Stomach (tissue), 19 donors: ENCODE measurements at places on chromosomes 11 and 22. TPM values are rescaled to one million over a fixed set of nuclear protein-coding genes. Genes with fewer than 3 reads are reported as not detected.

DNA sequence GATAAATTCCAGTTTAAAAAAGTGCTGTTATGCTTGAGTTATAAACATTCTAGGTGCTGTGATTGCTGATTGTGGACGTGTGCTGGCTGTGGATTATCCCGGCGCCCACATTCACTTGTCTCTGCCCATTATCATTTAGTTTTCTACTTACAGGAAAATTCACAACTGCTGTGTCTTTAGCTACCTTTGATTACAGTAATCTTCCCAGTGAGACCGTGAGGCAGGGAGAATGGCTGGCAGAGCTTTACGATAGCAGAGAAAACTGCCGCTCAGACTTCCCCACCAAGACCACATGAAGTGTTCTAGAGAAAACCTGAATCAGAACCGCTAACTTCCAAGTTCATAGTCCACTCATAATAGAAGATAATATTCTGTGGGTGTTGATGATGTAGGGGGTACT is 34.6 kb upstream of the NELL1 start:
- no peak for DNase-seq

The C11orf42 gene
- not detected for total RNA-seq

- DNase-seq, result peak; percentile 78
These were observed 1000.3 kb downstream of the BRD1 start for GRCh38 chr22:48827268-48827846.

DNA sequence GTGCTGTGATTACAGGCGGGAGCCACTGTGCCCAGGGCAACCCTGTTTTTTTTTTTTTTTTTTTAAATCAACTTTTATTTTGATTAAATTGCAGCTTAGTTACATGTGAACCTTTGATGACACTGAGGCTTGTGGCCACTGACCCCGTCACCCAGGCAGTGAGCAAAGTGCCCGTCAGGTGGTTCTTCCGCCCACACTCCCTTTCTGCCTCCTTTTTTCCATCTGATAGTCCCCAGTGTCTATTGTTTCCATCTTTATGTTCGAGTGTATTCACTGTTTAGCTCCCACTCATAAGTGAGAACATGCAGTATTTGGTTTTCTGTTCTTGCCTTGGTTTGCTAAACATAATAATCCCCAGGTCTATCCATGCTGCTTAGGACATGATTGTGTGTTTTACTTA is 110.9 kb upstream of the GRK3 start:
- DNase-seq, result no peak

GRCh38 chr11:68028802-68029545 is 1.5 kb upstream of the NDUFS8 start:
- no peak for DNase-seq

GRCh38 chr11:92717240-92717639 is 252.2 kb upstream of the MTNR1B start:
- no peak for DNase-seq

The HEPHL1 gene
- not detected for total RNA-seq

DNA sequence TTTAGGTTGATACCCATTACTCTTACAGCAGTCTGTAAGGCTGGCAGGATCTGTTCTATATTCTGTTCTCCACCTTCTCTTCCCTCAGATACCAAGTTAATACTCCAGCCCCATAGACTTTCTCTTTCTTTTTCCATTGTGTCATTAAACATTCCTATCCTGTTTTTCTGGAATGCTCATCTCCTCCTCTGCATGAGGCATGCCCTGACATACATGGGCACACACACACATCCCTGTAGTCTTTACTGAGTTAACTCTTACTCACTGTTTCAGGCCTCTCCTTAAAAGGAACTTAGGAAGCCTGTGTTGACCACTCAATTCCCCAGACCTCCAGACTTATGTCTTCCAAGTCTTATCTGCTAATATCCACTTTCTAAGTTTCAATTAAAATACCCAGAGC is 476.8 kb downstream of the METTL15 start:
- no peak for DNase-seq

The PPFIBP2 gene
- total RNA-seq, result 64.3 TPM

- DNase-seq, result no peak
These were observed 5.3 kb upstream of the TBC1D22A start for GRCh38 chr22:46757104-46757503.

GRCh38 chr11:44812971-44813370 is 86.2 kb downstream of the TSPAN18 start:
- no peak for DNase-seq

- DNase-seq, result peak; percentile 94
These were observed 14.9 kb downstream of the SCYL1 start for GRCh38 chr11:65539744-65540289.

- no peak for DNase-seq
These were observed 329.5 kb downstream of the MIAT start for GRCh38 chr22:26986884-26987283.

DNA sequence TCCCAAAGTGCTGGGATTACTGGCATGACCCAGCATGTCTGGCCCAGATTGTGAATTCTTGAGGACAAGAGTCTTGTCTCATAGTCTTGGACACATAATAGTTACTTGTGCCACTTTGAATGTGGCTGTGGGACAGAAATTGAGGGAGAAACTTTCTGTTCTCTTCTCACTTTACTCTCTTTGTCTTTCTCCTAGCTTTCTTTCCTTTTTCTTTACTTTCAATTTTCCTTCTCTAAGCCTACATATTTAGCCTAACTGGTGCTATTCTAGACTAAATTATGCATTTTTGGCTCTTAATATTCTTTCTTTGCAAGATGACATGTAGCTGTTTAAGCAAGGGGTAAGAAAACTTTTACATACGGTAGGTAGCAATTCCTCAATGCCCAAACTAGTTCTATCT is 33.2 kb downstream of the HORMAD2 start:
- no peak for DNase-seq

The B4GALNT4 gene
- total RNA-seq, result 0.45 TPM

GRCh38 chr11:128896356-128896755 is 5.2 kb downstream of the KCNJ5 start:
- DNase-seq, result no peak

The AQP11 gene
- 0.72 TPM for total RNA-seq

The NLRP14 gene
- not detected for total RNA-seq

DNA sequence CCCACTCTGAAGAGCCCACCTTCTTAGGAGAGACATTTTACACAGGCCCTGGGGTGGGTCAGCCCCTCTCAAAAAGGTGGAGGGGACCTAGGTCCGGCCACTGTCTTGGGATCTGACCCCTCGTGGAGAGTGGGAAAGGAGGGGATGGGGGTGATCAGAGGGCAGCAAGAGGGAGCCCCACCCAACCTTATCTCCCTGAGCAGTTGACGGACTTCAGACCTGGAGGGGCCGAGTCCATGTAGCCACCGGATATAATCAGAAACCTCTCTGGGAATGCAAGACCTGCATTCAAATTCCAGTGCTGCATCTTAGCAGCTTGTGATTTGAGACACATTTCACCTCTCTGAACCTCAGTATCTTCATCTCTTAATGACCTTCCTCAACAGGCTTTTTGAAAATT is 44.0 kb downstream of the TP53I11 start:
- DNase-seq, result no peak

DNA sequence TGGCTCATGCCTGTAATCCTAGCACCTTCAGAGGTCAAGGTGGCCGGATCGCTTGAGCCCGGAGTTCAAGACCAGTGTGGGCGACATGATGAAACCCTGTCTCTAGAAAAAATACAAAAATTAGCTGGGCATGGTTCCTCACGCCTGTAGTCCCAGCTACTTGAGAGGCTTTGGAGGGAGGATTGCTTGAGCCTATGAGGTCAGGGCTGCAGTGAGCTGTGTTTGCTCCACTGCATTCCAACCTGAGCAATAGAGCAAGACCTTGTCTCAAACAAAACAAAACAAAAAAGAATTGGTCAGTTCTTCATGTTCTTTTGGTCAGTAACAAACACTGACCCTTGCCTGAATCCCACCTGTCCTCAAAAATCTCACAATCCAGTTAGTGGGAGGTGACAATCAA is 36.7 kb upstream of the VSTM5 start:
- no peak for DNase-seq

GRCh38 chr11:86438685-86439084 is 64.0 kb downstream of the CCDC81 start:
- no peak for DNase-seq

The MSANTD2 gene
- 3.2 TPM for total RNA-seq

DNA sequence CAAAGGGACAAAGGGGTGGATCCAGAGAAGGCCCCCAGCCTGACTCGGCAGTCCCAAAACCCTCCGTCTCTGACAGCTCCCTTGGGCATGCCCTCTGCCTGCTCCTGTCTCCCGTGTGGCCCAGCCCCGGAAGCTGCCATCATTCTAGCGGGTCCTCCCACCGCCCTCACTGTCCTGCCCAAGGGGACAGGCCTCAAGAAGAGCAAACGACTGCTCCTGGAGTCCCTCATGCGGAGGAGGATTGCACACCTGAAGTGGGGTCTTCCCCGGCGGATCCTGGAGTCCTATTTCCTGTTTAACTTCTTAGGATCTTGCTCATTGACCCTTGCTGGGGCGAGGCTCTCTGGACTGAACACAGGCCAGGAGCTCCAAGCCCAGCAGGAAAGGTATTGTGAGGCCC is 2.6 kb upstream of the MEI1 start:
- DNase-seq, result no peak

DNA sequence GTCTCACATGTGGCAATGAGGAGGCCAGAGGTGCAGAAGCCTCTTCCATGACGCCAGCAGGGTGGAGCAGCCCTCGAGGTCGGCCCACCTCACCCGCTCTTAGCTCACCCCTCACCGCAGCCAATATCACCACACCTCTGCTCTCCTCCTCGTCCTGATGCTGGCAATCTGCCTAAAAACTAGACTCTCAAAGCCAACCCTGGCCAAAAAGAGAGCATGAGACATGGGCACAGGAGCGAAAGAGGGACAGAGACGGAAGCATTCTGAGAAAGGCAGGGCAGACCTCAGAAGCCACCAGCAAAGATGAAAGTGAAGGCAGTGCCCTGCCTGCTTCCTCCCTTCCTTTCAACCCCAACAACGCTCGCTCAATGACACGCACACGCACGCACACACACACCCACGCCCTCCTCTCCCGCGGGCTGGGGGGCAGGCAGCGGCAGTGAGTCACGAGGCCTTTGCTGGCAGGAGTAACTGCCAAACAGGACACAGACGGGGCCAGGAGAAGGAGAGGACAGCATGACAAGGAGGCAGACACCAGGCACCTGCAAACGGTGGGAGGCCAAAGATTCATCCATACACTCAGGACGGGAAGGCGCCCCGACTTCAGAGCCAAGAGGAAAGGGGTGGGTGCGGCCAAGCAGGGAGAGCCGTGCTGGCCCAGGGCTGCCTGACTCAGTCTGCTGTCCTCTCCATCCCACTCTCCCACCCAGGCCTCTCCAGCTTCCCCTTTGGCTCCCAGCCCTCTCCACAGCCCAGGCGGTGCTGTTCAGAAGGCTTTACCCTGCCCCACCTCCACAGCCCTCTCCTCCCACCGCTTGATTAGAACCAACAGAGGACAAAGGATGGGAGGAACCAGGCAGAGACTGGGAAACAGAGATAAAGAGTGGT is 11.4 kb downstream of the IGSF9B start:
- peak; percentile 73 for DNase-seq

DNA sequence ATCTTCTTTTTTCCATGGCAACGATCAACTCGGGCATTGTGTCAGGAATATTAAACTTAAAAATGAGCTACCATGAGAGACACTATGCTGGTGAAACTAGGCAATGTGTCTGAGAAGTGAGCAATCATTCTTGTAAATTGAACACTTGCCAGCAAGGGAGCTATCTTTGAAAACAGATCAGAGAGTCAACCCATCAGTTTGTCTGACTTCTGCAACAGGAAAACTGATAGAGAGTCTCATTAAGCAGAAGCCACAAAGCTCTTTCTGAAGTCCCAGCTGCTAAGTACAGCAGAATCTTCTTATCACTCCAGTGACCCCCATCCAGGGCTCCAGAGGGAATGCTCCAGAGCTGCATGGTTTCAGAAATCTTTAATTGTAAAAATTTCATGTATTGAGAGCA is 114.7 kb downstream of the MSANTD4 start:
- DNase-seq, result no peak

- DNase-seq, result peak; percentile 60
These were observed 31.7 kb downstream of the POLR3H start for GRCh38 chr22:41512421-41513194.

DNA sequence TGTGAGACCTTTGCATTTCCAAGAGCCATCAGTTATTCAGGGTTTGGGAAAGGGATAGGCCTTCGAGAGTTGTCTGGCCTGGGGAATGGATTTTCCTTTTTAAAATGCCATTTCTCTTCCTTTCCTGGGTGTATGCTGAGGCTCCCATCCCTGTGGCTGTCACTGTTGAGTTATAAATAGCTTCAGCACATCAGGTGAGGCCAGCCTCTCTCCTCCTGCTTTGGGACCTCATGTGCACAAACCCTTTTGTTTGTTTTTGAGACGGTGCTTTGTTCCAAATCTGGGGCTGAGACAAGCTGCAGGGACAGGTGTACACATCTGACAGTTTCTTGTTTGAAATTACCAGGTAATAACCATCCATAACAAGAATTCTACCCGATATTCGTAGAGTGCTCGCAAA is 1.3 kb downstream of the TEF start:
- no peak for DNase-seq

The SCUBE2 gene
- total RNA-seq, result 16.9 TPM

The GAS2 gene
- 4.8 TPM for total RNA-seq

The CALCA gene
- total RNA-seq, result not detected

DNA sequence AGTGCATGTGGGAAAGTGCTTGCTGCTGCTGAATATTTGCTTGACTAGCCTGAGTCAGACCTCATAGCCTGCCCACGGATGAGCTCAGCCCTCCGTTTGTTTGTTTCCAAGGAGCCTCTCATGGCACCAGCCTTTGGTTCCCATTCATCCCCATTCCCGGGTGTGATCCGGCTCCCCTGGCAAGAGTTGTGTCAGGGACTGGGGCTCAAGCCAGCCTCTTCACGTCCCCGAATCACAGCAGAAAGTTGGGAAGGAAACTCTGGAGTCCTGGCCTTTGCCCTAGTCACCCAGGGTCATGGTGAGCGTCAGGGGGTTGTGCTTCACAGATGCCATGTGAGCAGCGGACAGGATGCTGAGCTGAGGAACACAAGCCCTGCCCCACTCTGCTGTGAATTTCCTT is 13.8 kb downstream of the SEC14L3 start:
- DNase-seq, result no peak

The SCN2B gene
- not detected for total RNA-seq

GRCh38 chr11:105229761-105230160 is 90.2 kb upstream of the CARD18 start:
- no peak for DNase-seq

GRCh38 chr11:19817870-19818269 is 105.2 kb downstream of the NAV2 start:
- no peak for DNase-seq

- no peak for DNase-seq
These were observed 66.8 kb downstream of the TSPAN18 start for GRCh38 chr11:44793350-44794090.

- no peak for DNase-seq
These were observed 4.9 kb downstream of the OR52K2 start for GRCh38 chr11:4454021-4454420.
